ENCODE measurements at places on chromosomes 4 and X.

DNA sequence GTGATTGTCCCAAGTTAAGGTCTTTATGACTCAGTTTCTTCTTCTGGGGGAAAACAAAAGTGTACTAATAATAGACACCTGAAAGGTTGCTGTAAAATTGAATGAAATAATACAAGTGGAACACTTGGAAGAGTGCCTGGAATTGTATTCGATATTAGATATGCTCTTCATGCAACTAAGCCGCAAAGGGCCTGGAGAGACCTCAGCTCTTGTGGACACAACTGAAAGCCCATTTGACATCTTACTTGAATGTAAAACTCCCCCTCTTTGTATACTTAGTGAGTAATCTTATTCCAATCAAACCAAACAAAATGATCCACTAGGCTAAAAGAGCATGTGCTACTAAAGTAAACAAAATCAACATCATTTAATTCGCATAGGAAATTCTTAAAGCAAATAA lies 511 bp upstream of the MAP9 start:
- DNase-seq: peak; percentile 20

- DNase-seq: no peak
Observed at GRCh38 chr4:84967243-84967690, 777 bp upstream of the WDFY3 start.

DNA sequence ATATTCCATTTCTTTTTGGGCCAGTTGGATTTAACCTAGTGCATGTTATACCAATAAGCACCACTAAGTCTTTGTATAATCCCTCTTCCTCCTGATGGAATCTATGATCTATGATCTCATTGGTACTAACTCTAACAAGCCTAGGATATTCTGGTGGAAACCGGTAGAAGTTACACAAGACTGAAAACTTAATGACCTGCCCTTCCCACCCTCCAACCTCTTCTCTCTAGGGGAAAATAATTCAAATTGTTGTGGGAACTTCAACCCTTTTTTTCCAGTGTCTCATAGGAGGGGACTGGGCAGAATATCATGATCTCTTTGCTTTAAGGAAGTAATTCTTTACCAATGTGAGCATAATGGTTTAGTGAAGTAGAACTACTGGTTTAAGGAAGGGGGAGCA lies 289.5 kb upstream of the BOD1L1 start:
- no peak for DNase-seq

GRCh38 chr4:54625391-54625790 lies 32.4 kb upstream of the KIT start:
- peak; percentile 6 for DNase-seq

DNA sequence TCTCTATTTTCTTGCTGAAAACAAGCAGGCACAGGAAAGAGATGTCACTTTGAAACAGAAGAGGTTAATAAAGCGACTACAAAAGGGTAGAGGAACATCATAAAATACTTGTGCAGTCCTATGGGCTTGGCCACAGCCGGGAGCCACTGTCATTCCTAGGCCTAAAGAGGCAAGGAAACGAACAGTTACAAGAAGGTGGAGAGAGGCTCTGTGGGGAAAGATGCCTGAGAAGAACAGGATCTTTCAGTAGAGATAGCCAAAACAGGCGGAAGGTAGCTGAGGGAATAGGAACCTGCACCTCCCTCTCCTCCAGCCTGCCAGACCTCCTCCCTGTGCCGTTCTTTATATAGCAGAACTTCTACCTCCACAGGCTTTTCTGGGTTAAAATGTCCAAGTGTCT lies 57.4 kb upstream of the ARSJ start:
- DNase-seq: no peak

DNA sequence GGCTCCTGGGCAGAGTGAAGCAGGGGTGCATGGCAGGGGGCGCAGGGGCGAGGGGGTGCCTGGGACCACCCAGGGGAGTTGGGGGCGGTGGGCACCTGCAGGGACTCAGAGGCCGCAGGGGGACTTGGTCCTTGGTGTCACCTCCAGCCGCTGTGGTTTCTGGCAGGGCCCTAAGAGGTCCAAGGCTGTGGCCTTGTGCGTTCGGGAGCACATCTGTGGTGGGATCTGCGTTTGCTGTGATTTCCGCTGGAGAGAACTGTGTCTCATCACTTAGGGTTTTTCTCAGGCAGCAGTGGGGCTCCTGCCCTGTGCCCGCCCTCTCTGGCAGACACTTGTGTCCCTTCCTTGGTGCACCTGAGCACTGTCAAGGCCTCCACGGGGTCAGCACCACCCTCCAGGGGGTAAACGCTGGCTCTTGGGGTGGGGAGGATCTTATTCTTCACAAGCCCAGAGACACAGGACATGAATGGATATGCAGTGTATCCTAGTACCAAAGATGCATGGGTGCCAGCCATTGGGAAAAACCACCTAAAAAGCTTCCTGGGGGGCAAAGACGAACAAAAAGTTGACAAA lies 66.5 kb downstream of the ACOX3 start:
- no peak for DNase-seq

DNA sequence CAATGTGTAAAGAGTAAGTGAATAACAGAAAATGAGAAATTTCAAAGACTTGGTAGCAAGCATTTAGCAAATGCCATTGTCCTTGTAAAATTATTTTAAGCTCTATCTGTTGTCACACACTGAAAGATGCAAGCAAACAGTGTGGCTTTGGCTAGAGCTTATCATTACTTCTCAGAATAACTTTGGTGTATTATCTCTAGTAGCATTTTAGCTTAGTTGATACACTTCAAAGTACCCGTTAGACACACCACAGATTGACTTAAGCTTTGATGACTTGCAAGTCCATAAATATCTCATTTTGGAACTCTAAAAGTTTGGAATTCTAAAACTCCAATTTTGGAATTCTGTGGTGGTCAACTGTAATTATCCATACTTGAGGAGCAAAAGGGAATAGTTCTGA lies 98.6 kb downstream of the PDLIM5 start:
- DNase-seq: no peak

DNA sequence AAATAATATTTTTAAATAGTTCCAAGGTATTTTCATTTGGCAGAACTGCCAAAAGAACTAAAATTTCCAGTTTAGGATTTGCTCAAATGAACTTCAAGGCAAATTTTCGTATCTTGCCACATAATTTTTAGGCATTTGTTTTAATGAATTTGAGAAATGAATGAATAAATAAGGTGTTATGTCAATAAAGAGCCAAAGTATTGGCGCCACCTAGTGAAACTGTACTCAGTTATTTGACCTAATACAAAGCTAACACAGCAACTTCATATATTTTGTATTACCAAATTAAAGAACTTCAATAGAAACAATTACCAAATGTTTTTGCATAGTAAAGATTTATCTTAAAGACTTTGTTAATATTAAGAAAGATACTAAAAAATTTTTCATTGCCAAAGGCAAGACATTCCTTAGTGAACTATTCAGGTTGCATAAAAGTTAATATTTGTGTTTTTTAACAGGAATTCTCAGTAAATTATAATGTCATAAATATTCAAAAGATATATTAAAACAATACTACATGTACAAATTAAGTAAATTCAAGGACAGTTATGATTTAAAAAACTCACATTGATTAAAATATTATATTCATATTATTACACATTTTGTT lies 50.3 kb downstream of the STPG2 start:
- DNase-seq: peak; percentile 11

GRCh38 chrX:109384699-109385098 lies 97.2 kb downstream of the GUCY2F start:
- DNase-seq: peak; percentile 5

DNA sequence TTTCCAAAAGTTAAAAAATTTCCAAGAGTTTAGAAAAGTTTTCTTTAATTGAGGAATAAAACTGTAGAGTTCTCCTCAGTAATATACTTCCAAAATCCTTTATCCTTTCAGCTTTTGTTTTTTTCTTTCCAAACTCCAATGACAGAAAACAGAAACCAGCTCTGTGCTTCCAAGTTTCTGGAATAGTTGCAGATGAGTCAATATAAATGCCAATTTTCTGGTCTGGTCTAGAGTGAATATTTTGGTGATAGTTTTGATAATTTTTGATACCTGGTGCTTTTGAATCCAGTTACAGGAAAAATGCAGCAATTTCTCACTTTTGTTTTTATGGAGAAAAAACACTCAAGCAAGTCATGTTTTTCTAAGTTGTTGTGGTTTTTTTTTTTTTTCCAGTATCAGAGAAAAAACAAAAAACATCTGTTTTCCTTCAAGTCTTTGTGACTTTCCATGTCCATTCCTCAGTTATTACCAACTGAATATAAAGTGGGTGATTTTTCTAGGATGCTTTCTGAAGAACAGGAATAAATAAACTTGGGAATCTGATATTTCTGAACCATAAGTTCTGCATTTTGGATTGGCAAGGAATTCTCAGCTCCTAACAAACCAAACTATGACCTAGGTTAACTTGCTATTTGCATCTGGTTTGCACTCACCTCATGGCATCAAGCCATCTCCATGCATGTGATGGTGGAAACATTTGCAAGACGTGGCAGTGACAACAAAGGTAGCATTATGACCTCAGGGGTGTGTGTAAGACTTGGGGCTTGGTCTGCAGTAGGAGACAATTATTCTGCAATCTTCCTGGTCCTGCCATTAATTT lies 139.1 kb downstream of the VEGFC start:
- DNase-seq: no peak

DNA sequence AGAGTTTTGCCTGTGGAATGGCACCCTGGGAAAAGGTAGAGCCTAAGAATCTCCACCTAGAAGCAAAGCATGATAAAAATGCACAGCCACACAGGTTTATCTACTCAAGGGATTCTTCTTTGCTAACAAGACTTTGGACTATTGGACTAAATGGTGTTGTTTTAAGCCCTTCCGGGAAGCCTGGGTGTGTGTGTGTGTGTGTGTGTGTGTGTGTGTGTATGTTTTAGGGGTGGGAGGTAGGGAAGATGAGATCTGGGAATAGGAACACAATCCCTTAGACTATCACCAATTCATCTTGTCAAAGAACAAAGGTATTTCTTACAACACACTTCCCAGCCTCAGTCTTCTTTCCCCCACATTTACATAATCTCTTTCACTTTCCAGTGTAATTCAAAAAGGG lies 327.5 kb upstream of the FGF16 start:
- no peak for DNase-seq

- DNase-seq: no peak
Observed at GRCh38 chr4:44740201-44740600, 13.8 kb upstream of the GNPDA2 start.

DNA sequence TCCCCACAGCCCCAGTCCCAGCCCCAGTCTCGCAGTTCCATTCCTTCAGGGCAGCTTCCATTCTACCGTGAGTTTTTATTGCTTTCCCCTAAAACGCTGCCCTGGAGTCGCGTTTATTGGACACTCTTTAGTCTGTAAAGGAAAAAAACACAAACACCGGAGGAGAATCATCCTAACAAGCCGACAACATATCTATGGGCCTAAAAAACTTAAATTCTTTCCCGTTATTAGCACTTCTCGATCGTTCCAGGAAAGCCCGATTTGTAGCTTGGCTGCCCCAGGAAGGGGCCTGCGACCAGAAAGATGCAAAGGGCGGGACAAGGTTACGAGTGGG lies 178.5 kb downstream of the CBR4 start:
- DNase-seq: no peak

DNA sequence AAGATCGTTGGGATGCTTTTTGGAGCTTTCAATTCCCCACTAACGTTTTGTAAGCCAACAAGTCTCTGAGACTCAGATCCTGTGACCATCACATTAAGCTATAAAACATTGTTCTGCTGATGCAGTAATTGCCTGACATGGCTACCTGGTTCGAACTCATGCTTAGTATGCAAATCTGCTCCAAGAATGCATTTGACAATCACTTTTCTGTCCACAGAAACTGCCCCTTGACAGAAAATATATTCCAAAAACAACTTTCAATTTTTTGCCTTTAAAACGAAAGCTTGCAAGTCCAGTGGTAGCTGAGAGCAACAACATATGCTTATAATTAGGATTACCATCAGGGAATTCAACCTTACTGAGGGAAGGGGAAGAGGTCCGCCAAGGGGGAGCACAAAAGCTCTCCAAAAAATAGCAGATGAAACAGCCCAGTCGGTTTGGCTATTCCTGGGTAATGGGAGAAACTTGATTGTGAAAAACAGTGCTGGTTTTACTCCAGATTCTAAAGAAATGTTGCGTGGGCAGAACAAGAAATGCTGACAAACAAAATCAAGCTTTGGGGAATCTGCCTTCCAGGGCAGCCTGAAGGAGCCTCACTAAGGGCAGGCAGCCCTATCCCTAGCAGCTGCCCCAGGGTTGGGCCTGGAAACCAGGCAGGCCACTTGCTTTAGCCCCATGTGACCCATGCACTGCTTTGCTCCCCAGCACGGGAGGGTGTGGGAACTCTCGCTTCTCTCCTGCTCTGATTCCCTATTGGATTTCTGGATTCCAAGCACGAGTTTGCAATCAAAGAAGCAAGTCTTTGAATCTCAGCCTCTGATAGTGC lies 160.7 kb upstream of the LDB2 start:
- DNase-seq: no peak

DNA sequence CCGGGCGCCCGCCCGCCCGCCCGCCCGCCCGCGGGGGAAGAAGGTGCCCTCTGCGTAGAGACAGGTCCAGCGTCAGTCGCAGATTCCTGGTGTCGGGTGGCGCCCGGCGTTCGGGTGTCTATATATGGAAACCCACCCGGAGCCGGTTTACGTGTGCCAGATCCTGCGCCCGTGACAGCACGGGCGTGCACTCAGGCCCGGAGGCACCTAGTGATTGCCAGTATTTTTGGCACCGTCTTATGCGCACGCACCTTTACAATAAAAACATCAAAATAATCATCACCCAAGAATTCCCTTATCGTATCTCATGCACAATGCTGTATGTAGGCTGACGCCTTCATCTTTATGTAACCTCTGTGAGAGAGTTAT lies 519 bp downstream of the SLC25A4 start:
- no peak for DNase-seq

DNA sequence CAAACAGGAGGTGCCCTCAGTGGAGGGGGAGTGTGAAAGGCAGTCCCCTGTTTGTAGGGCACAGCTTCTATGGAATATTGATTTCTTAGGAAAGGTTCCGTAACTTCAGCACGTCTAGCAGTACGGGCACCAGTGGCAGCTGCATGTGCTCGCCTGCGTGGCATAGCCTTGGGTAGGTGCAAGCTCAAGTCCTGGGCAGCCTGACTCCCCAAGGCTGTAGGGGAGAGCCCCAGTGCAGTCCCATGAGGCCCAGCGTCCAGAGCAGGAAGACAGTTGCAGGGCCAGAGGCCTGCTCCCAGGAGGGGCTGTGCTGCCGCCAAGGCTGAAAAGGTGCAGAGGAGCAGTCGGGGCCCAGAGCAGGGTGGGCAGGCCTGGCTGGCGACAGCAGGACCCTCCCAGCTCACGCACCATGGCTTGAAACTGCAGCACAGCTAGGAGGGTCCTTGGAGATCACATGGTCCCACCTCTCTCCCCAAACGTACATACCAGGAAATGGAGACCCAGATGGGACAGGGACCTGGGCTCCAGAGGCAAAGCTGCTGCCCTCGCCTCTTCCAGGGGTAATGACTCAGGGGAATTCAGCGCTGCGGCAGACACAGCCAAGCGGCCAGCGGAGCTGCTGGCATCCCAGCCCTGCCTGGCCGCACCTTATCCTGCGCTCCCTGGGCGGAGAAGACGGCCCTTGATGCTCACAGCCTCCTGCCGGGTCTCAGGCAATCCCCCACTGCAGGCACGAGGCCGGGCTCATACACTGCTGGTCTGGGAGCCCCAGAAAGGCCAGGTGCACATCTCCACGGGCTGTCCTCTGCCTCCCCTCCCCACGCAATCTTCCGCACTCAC lies 6.0 kb upstream of the DUSP9 start:
- DNase-seq: no peak

- DNase-seq: no peak
Observed at GRCh38 chr4:101081695-101082369, 265.5 kb downstream of the PPP3CA start.

GRCh38 chr4:829761-830600 lies 4.1 kb upstream of the CPLX1 start:
- no peak for DNase-seq
